ENCODE measurements at places on chromosomes 5 and 9.
A peak's percentile ranks its signal among the peaks of the same experiment; 100 is the strongest.

GRCh38 chr9:12221470-12221869 lies 471.7 kb upstream of the TYRP1 start:
- no peak for DNase-seq

- no peak for DNase-seq
Observed at GRCh38 chr5:151904909-151905308, 19.7 kb downstream of the GLRA1 start.

DNA sequence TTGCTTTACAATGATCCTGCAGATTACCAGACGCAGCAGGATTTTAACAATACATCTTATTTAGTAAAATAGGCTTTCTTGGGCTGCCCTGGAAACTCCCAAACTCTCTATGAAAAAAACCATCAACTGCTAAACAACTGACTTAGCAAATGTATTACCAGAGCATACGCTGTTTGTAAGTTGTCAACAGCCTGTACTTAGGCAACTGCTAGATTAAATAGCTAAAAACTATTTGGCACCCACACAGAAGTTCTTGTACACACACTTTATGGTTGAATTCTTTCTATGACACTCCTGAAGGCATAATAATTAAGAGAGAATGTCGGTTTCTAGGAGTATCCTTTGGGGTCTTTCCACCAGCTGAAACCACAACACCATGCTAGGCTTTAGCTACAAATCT lies 123.9 kb downstream of the FBXO38 start:
- DNase-seq, result no peak

- DNase-seq, result no peak
Observed at GRCh38 chr5:179836225-179837019, 15.7 kb downstream of the SQSTM1 start.

GRCh38 chr9:137505421-137506140 lies 44.6 kb downstream of the PNPLA7 start:
- no peak for DNase-seq

DNA sequence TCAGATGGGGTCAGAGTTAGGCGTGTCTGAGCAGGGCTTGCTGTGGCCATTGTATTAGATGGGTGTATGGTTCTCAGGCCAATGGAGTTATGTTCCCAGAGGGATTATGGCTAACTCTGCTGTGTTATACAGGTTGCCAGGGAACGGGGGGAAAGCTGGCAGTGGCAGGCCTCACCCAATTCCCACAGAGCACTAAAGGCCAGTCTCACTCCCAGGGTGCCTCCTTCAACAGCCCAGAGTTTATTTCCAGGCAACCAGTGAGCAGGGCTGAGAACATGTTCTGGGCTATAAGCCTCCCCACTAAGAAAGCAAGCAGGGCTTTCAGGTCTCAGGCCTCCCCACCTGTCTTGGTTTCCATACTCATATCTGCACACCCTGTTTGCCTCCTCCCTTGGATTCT lies 597.9 kb downstream of the ZNF608 start:
- no peak for DNase-seq

DNA sequence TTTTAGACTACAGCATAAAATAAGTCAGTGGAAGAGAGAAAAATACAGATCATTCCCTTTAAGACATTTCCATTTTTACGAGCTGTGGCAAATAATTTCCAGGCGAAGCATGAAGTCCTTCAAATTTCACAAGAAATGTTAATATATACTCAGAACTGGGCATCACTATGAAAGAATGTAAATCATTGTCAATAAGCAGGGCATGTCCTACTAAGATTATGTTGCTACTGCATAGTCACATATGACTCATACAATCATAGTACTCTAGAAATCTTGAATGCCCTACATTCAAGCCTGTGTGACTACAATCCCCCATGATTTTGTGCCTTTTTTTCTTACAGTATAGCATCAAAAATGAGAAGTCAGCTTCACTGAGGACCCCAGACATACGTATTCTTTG lies 485.2 kb upstream of the FTMT start:
- no peak for DNase-seq

- DNase-seq, result no peak
Observed at GRCh38 chr9:136007934-136008692, 46.9 kb upstream of the UBAC1 start.

DNA sequence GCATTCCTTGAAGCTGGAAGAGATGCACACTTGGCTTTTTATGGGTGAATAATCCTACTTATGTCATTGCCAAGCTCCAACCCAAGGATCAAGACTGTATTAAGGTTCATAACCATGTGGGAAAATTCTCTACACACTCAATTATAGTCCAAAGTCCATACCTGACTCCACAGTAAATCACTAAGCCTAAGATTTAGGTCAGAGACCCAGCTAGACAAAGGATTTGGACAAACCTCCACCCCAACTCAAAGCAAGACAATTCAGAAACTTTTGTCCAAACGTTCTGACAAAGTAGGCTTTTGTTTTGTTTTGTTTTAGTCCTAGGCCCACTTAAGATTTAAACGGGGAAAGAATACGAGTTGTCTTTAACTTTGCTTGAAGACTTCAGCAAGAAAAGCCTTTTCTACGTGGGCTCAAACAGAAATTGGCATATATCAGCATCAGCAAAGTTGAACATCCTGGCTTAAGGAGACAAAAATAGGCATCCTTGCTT lies 1.7 kb downstream of the MEGF9 start:
- DNase-seq, result no peak

- DNase-seq, result no peak
Observed at GRCh38 chr5:57470339-57470738, 12.3 kb downstream of the ACTBL2 start.

GRCh38 chr9:10168241-10168640 lies 444.6 kb downstream of the PTPRD start:
- DNase-seq, result peak; percentile 74

DNA sequence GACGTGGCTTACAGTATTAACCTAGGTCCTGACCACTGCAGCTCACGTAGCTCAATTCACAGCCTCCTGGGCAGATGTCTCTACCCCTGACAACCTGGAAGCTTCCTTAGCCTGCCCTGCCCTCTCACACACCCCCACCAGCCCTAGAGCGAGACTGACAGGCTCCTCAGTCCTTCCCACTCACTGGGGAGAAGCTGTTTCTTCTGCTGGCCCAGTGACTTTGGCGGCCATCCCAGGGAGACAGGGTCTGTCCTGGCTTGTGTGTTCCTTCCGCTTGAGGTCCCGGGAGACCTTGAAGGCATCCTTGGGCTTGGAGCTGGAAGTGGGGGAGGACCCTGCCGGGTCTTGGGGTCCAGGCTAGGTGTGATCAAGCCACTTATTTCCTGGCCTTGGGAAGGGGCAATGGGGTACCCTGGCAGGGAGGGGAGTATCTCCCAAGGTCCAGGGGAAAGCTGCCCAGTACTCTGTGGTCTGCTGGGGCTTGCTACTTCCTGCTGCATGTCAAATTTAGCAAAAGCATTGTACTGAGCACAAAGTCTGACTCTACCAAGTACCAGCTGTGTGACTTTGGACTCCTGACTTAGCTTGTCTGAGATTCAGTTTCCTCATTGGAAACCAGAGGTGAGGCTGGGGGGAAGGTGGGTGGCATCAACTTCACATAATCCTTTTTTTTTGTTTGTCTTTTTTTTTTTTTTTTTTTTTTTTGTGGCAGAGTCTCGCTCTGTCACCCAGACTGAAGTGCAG lies 1.9 kb downstream of the MIGA2 start:
- no peak for DNase-seq

- DNase-seq, result no peak
Observed at GRCh38 chr5:93476251-93476742, 104.7 kb downstream of the NR2F1-AS1 start.

DNA sequence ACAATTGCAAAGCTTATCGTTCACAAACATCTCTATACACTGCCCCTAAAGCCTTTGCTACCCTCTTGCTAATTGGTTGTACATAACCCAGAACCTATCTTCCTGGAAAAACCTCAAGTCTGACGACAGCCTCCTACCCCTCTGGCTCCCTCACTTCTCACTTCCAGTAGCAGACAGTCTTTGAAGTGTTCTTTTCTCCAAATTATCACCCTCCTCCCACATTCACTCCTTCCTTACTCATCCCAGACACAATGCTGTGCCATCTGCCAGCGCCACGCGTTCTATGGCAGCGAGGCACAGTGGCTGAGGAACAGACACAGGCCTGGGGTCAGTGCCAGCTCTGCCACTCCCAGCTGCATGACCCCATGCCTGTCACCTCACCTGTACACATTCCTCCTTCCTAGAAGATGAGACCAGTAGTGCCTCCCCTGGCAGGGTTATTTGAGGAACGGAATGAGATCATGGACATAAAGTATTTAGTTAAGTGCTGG lies 27.7 kb downstream of the CLTA start:
- DNase-seq, result no peak

DNA sequence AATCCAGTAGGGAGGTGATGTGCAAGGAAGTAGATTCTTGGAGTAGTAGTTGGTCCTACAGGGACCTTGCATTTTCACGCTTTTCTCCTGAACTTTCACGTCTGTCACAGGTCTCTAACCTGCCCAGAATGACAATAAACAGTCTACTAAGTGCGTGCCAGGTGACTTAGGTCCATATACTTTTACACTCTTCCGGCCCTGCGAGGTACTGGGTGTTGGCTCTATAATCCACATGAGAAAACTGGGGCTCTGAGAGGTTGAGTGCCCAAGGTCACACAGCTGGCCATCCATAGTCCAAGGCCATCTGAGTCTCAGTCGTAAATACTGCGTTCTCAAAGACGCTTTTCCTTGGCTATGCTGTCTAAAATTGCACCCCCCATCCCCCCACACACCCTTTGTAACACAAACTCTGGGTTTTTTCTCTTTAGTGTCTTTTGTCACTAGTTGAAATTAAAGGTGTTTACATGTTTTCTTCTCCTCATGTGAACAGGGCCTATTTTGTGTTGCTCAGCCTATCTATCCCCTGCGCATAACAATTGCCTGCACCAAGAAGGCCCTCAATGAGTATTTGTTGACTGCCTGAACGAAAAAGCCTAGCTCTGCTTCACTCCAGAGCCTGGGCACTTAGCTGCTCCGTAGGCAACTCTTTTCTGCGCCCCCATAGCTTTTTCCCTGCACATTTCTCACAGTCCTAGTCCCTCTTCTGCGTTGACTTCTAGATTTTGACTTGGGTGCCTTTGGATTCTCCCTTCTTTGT lies 943 bp downstream of the SFXN1 start:
- DNase-seq, result no peak

All from NCI-H345 (cell line).